HCT116 (cell line): ENCODE measurements at places on chromosomes 11 and 22. TPM values are rescaled to one million over a fixed set of nuclear protein-coding genes. Genes with fewer than 3 reads are reported as not detected.

DNA sequence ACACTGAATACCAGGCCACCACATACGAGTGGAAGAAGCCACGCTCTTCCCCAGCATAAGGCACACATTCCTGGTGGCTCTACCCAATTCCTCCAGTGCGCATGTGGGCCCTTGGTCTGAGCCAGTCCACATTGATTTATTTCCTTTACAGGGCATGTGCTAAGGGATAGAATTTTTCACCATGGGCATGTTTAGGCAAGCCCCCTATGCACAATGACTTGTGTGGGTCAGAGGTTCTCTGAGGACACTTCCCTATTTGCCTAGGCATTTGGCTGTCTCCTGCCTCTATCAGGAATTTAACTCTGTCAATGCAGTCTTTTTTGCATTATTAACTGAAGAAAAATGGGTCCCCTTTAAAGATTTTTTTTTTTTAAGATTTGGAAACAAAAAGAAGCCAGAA lies 718.1 kb downstream of the NTM start:
- DNase-seq, result no peak

MYOD1 gene
- total RNA-seq, result not detected

DNA sequence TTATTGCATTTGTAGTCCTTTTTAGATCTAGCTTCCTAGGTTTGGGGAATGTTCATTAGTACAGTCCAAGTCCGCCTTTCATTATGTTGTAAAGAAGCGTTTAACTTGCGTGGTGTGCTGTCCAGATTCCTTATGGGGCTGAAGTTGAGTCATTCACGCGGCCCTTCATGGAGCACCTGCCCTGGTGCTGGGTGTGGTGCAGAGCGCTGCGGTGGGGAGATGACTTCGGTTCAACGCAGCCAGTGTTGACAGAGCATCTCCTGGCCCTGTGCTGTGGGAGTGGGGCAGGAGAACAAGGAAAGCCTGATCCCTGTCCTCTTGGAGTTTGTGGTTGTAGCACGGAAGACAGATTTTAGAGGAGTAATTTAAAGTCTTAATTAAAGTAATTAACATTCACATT lies 152.0 kb downstream of the TBC1D22A start:
- DNase-seq, result no peak

- no peak for DNase-seq
These were observed 8.5 kb upstream of the ME3 start for GRCh38 chr11:86680716-86681482.
